CD4-positive, alpha-beta T cell treated with Interleukin-6 at 100 ng/mL for 8 hours (primary cell): ENCODE measurements at places on chromosomes 5 and 9.

- DNase-seq, result no peak
These were observed 79.2 kb downstream of the C9orf152 start for GRCh38 chr9:110128664-110129329.

DNA sequence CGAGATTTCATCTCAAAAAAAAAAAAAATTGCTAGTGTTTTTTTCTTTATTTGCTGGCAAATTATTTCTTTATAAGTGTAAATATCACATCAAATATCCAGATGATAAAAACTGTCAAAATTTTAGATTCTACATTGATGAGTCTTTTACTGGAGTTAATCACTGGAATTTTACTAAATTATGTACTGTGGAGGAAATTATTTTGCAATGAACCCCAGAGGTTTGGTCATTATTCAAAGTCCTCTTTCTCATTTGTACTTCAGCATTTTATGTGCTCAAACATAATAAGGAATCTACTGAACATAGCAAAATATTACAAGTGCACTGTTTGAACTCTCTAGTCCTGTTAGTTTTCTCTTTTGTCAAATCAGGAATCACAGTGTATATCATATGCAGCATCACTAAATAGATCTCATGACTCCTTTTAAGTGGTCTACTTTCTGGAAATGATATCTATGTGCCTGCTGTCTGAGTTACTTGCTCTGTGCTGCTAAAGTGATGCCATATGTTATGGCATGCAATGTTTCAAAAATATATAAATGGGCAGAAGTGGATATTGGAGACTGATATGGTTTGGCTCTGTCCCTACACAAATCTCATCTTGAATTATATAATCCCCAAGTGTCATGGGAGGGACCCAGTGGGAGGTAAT lies 18.0 kb downstream of the OTULINL start:
- no peak for DNase-seq

- no peak for DNase-seq
These were observed 68.5 kb downstream of the MRPL36 start for GRCh38 chr5:1731091-1731639.

GRCh38 chr5:108735790-108736189 lies 11.9 kb upstream of the FER start:
- DNase-seq, result no peak

DNA sequence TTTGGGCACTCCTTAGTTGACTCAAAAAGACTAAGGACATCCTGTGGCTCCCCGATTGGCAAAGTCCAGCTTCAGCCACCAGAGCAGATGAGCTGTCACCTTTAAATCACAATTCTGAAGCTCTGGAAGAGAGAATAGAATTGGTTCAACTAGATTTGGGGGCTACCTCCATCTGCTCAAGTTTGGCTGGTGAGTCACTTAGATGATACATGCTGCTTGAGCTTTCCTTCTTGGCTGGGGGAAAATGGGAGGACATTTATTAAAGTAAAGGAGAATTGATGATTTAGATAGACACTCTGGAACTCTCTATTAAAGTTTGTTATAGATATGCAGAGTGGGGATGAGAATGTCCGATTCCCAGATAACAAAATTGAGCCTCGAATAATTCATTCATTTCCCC lies 30.0 kb upstream of the GRIA1 start:
- DNase-seq, result no peak

- no peak for DNase-seq
These were observed 196.8 kb downstream of the ANXA1 start for GRCh38 chr9:73348471-73348870.

GRCh38 chr5:11777096-11777495 lies 127.2 kb downstream of the CTNND2 start:
- DNase-seq, result no peak

- DNase-seq, result no peak
These were observed 23.2 kb downstream of the TGFBR1 start for GRCh38 chr9:99128133-99128406.

GRCh38 chr9:100134731-100135130 lies 35.7 kb downstream of the INVS start:
- no peak for DNase-seq

DNA sequence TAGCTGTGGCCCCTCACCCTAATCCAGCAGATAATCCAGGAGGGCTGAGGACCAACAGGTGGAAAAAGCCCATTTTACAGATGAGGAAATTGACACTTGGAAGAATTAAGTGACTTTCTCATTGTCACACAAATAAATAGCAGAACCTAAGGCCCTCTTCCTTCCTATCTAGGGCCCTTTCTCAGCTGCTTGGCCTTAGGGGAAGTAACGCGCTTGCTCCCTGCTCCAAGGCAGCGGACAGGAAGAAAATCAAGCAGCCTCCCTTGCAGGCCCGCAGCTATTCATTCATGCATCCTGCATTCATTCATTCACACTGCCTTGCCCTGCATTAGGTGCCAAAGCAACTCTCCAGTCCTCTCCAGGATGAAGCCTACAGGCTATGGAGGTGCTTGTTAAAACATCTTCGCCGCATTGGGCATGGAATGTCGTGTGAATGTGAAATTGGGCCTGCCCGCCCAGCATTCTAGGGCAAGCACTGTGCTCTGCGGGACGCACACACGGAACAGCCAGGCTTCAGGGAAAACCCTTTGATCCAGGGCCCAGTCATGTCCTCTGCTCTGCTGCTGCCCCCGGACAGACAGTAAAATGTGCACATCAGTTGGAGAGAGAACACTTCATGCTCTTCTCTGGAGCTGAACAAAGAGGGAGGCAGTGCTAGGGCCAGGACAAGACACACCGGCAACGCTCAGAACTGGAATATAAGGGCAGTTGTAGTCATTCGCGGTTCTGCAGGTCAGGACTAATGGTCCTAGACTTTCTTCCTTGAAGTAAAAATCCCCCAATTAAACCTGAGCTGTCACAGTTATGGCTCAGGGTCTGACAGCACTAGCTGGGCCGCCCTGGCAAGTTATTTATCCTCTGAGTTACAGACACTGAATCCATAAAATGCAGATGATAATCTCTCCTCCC lies 166.0 kb downstream of the COL23A1 start:
- DNase-seq, result no peak
